Prostate gland (tissue), 2 donors: ENCODE measurements at places on chromosomes 5 and 9.

DNA sequence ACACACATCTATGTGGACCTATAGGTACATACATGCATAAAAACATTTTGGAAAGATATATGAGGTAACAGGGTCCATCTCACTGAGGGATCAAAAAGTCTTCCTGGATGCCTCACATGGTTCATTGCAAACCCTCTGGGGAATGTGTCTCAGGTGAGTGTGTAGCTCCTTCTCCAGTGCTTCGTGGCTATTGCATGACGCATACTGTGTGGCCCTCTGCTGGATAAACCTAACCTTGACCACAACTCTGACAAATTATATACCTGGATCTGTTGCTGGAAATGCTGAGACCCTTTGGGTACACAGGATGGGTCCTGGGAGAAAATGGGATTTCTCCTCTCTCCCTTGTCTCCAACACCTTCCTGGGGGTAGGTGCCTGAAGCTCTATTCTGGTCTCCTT is 91.9 kb downstream of the JAKMIP2 start:
- H3K27me3 ChIP-seq: no peaks in the 10 kb centered on the region
- no peaks in the 10 kb centered on the region for H3K36me3 ChIP-seq
- no peaks in the 10 kb centered on the region for H3K4me1 ChIP-seq
- DNase-seq: no peak
- no peak overlapping the region for H3K4me3 ChIP-seq

- H3K36me3 ChIP-seq: no peaks in the 10 kb centered on the region
- H3K27ac ChIP-seq: no peak overlapping the region
- no peaks in the 10 kb centered on the region for H3K4me1 ChIP-seq
- no peak overlapping the region for H3K4me3 ChIP-seq
These were observed 144.0 kb downstream of the TMC1 start for GRCh38 chr9:72665421-72665820.

GRCh38 chr9:97907046-97907445 is 15.3 kb downstream of the TRMO start:
- H3K4me3 ChIP-seq: no peak overlapping the region
- no peaks in the 10 kb centered on the region for H3K4me1 ChIP-seq
- H3K36me3 ChIP-seq: no peaks in the 10 kb centered on the region
- H3K27ac ChIP-seq: peak overlapping the region; percentile 21
- DNase-seq: no peak

DNA sequence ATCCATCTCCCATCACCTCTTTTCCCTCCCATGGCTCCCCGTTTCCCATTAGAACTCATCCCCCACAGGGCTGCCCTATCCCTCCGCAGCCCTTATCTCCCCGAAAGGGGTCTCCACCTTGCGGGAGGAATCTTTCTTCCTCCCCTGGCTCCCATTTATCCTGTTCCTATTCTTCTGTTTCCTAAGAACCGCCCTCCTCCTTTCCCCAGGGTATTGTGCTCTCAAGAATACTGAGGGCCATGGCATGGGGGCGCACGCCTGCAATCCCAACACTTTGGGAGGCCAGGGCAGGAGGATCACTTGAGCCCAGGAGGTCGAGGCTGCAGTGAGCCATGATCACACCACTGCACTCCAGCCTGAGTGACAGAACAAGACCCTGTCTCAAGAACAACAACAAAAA is 665 bp downstream of the CD72 start:
- H3K27me3 ChIP-seq: no peaks in the 10 kb centered on the region
- H3K27ac ChIP-seq: no peak overlapping the region
- H3K4me3 ChIP-seq: no peak overlapping the region
- DNase-seq: no peak
- no peaks in the 10 kb centered on the region for H3K36me3 ChIP-seq

DNA sequence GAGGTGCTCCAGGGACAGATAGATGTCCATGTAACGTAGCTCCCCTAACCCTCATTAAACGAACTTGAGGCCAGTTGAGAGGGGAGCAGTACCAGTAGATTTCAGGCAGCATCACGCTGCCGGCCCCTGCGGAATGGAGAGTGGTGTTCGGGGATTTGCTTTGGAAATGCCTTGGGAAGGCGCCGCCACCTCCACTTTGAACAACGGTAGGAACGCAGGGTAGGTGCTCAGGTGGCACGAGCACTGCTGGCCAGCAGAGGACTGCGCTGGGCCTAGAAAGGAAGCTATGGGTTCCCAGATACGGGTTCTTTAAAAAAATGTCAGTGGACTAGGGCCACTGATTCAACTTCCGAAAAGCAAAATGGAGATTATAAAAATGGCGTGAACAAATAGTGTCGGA is 271.8 kb downstream of the FANCC start:
- DNase-seq: peak; percentile 53
- peak overlapping the region; percentile 21 for H3K4me3 ChIP-seq
- no peaks in the 10 kb centered on the region for H3K4me1 ChIP-seq
- peak overlapping the region; percentile 89 for H3K27ac ChIP-seq
- H3K27me3 ChIP-seq: no peaks in the 10 kb centered on the region
- H3K36me3 ChIP-seq: no peaks in the 10 kb centered on the region

DNA sequence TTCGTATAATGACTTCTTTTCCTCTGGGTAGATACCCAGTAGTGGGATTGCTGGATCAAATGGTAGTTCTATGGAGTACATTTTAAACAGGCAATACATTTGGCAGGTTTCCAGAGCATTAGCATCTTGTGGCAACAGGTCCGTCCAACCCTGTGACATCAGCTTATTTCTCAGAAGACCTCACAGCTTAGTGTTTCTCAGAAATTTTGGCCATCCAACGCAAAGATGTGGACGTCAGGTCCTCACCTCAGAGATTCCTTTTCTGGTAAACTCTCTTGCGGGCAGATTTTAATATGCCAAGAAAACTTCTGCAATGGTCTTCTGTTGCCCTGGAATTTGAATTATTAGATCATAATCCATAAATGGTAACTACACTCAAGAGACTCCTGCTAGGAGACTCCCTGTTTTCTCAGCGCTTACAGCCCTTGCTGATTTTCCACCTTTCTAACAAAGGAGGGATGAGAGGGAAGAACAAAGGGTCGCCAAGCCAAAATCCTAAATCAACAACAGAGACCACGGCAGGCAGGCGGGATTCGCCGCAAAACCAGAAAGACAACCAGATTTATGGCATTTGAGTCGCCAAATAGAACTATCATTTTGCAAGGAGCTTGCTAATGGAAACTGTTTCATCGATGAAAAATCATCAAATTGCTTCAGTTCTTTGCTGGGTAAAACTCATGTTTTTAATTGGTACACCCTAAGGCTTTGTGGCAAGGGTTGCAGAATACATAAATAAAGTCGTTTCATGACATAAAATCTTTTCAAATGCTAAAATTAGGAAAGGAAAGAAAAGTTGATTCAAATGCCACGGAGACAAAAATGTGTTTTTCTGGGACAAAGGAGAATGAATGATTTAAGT is 34.1 kb upstream of the PLPP1 start:
- no peak for DNase-seq
- H3K27ac ChIP-seq: peak overlapping the region; percentile 81
- H3K36me3 ChIP-seq: no peaks in the 10 kb centered on the region
- H3K27me3 ChIP-seq: no peaks in the 10 kb centered on the region
- H3K4me3 ChIP-seq: no peak overlapping the region
- H3K4me1 ChIP-seq: peaks cover 21% of the 10 kb centered on the region

- H3K4me1 ChIP-seq: peaks cover 2% of the 10 kb centered on the region
- no peaks in the 10 kb centered on the region for H3K36me3 ChIP-seq
- no peak overlapping the region for H3K27ac ChIP-seq
- no peaks in the 10 kb centered on the region for H3K27me3 ChIP-seq
- H3K4me3 ChIP-seq: no peak overlapping the region
- no peak for DNase-seq
These were observed 2.8 kb upstream of the TEX10 start for GRCh38 chr9:100355561-100355960.

DNA sequence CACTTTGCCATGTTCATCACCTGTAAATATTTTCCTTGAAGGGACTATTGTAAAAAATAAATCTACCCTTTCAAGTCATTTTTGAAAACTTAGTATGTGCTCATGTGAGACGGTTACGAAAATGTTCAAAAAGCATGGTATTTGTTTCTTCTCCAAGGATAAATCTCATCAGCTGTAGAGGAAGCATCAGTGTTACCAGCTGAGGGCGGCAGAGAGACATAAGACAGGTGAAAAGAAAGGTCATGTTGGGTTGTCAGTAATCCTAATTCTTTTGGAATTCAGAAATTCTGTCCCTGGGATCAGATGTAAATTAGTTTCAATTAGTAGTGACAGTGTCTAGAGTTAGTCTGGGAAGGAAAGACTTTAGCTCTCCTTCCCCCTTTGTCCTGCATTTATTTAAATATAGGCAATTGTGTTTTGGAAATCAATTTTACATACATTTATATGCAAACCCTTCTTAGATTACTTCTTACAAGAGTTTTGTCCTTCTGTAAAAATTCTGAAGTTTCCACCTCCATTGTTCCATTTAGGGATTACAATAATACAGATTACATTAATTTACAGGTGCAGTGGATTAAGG is 791.9 kb upstream of the CDH6 start:
- H3K4me1 ChIP-seq: no peaks in the 10 kb centered on the region
- H3K27me3 ChIP-seq: no peaks in the 10 kb centered on the region
- no peak overlapping the region for H3K27ac ChIP-seq
- DNase-seq: peak; percentile 15
- no peaks in the 10 kb centered on the region for H3K36me3 ChIP-seq
- no peak overlapping the region for H3K4me3 ChIP-seq

DNA sequence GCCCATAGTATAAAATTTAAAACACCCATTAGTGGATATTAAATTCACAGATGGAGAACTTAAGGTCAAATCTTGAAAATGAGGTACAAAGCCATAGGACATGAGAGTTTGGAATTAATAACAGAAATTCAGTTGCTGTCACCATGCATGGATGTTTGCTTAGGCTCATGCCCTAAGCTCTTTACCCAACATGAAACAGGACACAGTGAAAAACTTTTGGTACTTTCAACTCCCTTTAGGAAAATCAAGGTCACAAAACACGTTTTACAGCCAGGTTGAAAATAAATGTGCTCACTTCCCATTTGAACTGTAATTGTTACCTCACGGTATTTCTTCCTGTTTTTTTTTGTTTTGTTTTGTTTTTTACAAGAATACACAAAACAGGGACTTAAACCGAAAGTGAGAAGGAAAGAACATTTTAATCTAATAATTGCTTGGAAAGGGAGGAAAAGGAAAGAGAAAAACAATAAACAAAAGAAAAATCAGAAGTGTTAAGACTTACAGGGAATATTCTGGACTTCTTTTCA is 6.1 kb upstream of the TOPORS start:
- H3K36me3 ChIP-seq: peaks cover 3% of the 10 kb centered on the region
- no peak overlapping the region for H3K4me3 ChIP-seq
- H3K27ac ChIP-seq: no peak overlapping the region
- no peaks in the 10 kb centered on the region for H3K4me1 ChIP-seq
- DNase-seq: no peak

DNA sequence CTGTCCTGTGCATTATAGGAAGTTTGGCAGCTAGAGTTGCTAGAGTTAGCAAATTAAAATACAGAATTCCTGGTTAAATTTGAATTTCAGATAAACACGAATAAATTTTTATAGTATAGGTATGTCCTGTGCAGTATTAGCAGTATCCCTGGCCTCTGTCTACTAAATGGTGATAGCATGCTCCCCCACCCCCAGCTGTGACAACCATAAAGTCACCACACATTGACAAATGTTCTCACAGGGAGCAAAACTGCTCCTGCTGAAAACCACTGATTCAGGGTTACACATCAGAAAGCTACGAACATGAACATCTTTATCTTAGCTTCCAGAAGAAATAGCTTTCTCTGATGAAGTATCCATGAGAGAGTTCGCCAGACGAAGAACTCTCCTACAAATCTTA is 91.8 kb upstream of the CCDC112 start:
- no peaks in the 10 kb centered on the region for H3K4me1 ChIP-seq
- no peak for DNase-seq
- H3K27ac ChIP-seq: no peak overlapping the region
- H3K4me3 ChIP-seq: no peak overlapping the region
- no peaks in the 10 kb centered on the region for H3K36me3 ChIP-seq

GRCh38 chr5:25862276-25862675 is 1176.1 kb downstream of the CDH9 start:
- no peak overlapping the region for H3K4me3 ChIP-seq
- H3K27ac ChIP-seq: no peak overlapping the region
- no peaks in the 10 kb centered on the region for H3K4me1 ChIP-seq
- H3K27me3 ChIP-seq: no peaks in the 10 kb centered on the region
- H3K36me3 ChIP-seq: no peaks in the 10 kb centered on the region

- no peaks in the 10 kb centered on the region for H3K4me1 ChIP-seq
- H3K4me3 ChIP-seq: no peak overlapping the region
- H3K27ac ChIP-seq: no peak overlapping the region
- H3K36me3 ChIP-seq: no peaks in the 10 kb centered on the region
These were observed 340.6 kb upstream of the DAB2 start for GRCh38 chr5:39765366-39765765.

- H3K4me3 ChIP-seq: no peak overlapping the region
- no peak for DNase-seq
- H3K27ac ChIP-seq: no peak overlapping the region
- H3K27me3 ChIP-seq: no peaks in the 10 kb centered on the region
These were observed 1127.4 kb downstream of the EFNA5 start for GRCh38 chr5:106543330-106543729.

- H3K36me3 ChIP-seq: no peaks in the 10 kb centered on the region
- H3K4me3 ChIP-seq: no peak overlapping the region
- DNase-seq: no peak
- H3K27me3 ChIP-seq: no peaks in the 10 kb centered on the region
- no peak overlapping the region for H3K27ac ChIP-seq
- H3K4me1 ChIP-seq: no peaks in the 10 kb centered on the region
These were observed 240.6 kb upstream of the ADAMTSL1 start for GRCh38 chr9:18233311-18233710.

DNA sequence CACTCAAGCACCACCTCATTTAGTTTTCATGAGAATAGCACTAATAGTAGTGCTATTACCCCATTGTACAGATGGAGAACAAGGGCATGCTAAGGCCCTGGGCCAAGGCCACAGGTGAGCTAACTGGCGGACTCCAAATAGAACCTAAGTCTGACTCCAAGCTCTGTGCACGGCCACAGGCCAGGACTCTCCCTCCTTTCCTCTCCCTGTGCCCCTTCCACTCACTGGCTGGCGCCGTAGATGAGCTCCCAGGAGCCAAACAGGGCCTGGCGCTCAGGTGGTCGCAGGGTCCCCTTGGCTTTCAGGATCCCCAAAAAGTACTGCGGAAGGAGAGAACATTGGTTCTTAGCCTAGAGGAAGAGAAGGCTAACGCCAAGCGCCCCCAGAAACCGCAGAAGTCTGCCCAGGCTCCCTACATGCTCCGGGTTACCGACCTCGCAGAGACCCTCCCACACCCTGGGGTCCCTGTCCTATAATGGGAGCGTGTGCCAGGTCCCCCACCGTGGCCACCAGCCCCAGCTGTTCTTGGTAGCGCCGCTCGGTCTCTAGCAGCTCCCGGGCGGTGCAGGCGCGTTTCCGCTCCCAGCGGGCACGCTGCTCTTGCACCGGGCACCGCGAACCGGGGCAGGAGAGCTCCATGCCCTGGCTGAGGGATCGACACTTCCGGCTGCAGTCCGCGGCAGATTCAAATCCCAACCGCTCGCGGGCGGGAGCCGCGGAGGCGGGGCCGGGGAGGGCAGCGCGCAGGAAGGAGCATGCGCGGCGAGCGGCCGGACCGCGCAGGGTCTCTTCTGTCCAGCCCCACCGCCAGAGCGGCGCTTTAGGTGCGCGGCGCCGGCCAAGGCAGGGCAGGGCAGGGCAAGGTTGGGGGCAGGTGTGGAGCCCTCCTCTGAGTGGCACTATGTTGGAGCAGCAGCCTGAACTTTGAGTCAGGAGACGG is at the start of gene ARHGEF39:
Gene ARHGEF39 (minus strand): TSS at position 665 of the 940 bp plus-strand sequence. CDS start 26 bp downstream, at position 639.
- no peaks in the 10 kb centered on the region for H3K4me1 ChIP-seq
- no peaks in the 10 kb centered on the region for H3K27me3 ChIP-seq
- H3K36me3 ChIP-seq: no peaks in the 10 kb centered on the region
- H3K27ac ChIP-seq: peak within 1 kb of the TSS; percentile 43
